ENCODE measurements at places on chromosomes 3 and 15.
A peak's percentile ranks its signal among the peaks of the same experiment; 100 is the strongest.

DNA sequence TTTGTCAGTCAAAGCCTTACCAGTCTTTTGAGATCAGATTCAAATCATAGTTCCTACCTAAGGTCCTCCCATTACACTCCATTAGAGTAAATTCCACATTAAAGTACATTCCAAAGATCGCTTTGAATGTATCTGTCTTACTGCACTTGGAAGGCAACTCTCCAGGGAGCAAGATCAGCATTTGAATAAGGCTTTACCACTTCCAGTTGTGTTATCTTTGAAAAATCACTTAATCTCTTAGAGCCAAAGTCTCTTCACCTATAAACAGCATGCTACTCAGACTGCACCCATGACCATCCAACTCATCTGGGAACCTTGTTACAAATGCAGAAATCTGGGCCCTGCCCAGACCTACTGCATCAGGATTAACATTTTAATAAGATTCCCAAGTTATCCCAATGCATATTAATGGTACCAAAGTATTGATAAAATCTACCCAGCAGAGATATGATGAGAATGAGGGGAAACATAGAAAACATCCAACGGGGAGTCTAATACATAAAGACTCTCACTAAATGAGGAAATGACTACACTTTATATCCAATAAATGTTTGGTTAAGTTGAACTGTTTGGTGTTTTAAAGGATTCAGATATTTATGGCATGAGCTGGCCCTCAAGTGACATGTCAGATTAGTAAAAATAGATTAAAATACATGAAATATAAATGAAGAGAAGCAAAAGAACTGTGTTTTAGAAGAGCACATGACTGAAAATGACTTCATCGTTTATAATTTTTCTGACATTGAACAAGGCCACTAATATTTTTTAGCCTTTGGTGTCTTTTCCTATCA lies 75.9 kb downstream of the TNIK start:
- DNase-seq, result no peak

GRCh38 chr3:53092942-53093341 lies 37.3 kb downstream of the RFT1 start:
- DNase-seq, result no peak

DNA sequence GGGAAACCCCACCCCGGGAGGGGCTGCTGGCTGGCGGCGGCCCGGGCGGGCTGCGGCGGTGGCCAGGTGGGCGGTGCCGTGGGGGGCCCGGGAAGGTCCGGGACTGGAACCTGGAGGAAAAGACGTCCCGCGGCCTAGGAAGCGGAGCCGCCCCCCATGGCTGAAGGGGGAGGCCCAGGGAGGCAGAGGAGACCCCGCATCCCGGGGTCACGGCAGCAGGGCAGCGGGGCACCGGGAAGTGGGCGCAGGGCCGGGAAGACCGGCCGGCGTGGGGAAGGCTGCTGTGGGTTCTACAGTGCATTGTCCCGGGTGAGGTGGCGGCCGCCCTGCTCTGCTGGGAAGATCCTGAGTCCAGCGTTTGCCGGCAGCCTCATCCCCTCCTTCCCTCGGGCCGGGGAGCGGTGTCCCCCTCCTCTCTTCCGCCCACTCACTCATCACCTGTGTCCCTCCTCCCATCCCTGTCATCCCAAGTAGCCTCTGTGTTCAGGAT lies 525 bp upstream of the FSTL1 start:
- DNase-seq, result no peak

DNA sequence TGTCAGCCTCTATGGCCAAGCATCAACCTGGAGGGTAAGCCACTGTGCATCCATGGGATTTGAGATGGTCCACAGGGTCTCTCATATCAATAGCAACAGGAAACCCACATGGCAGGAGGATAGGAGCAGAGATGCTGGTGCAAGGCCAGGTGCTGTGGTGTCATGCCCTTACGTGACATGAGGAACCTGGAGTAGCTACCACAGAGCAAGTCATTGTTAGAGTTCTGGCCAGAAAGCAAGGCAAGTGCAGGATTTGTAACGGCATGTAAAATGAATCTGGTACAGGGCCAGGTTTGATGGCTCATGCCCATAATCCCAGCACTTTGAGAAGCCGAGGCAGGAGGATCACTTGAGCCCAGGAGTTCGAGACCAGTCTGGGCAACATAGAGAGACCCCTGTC lies 14.8 kb upstream of the ZNF774 start:
- no peak for DNase-seq

GRCh38 chr3:160390565-160391138 lies 8.4 kb downstream of the IFT80 start:
- DNase-seq, result no peak

GRCh38 chr3:55647063-55647462 lies 160.0 kb upstream of the WNT5A start:
- DNase-seq, result no peak

GRCh38 chr3:194314388-194315068 lies 36.6 kb downstream of the CPN2 start:
- DNase-seq, result no peak

- peak; percentile 63 for DNase-seq
Observed at GRCh38 chr3:143536817-143537535, 311.3 kb downstream of the SLC9A9 start.

DNA sequence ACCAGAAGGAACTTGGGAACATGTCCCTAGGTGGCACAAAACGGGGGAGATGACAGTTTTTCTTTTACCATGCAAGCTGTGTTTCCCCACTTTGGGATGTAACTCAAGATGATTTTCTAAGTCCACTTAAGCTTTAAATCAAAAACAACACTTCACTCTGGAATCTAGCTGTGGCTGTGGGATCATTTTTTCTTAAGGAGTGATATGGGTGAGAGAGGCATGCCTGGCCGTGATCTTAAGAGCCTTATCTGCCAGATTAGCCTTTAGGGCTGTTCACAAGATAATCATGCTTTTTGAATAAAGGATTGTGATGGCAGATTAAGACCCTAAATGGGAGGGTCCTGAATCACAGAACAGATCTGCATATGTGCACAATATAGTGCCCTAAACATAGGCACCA lies 384.8 kb upstream of the SEMA6D start:
- no peak for DNase-seq

DNA sequence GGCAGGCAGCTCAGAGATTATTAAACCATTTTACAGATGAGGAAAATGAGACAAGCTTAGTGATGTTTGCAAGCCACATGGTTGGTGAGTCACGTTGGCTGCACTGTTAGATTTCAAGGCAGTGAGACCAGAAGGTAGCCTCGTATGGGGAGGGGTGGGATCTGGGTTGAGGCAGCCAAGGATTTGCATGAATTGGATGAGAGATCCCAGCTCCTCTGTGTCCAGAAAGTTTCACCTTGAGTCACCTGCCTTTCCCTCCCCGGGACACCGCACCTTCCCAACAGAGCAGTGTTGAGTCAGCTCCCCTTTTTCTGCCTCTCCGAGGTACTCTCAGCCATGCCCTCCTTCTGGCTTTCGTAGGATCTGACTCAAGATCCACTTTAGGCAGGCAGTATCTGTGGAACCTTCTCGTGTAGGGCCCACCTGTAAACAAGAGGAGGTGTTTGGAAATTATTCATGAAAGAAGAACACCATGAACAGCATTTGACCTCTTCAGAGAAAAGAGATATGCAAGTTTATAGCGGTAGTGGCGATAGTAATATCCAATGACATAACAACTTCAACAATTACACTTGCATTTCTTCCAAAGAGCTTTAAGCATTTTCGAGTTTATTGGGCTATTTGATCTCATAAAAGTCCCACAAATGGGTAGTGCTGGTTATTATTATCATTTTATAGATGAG lies 46.8 kb upstream of the VPS8 start:
- DNase-seq, result no peak

- DNase-seq, result no peak
Observed at GRCh38 chr3:149186721-149187120, 34.9 kb downstream of the CP start.

- peak; percentile 25 for DNase-seq
Observed at GRCh38 chr3:189572249-189572648, 58.9 kb upstream of the TP63 start.

DNA sequence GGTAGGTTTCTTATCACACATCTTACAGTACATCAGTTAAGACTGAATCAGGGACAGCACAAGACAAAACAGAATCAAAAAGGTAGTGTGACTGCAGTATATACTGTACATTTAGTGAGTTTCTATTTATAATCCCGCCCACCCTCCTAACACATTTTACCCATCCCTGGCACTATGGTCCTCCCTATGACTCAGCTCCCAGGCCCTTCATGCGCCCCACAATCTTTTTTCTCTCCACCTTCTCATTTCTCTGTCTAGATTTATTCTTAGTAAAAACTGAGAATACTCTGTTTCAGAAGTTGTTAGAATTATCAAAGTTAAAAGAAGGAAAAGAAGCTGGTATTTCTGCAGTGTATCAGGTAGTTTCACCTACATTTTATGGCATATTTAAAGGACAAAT lies 427.3 kb downstream of the CNTN4 start:
- DNase-seq, result no peak

GRCh38 chr3:196339493-196340254 lies 1.5 kb upstream of the TM4SF19 start:
- DNase-seq, result no peak

DNA sequence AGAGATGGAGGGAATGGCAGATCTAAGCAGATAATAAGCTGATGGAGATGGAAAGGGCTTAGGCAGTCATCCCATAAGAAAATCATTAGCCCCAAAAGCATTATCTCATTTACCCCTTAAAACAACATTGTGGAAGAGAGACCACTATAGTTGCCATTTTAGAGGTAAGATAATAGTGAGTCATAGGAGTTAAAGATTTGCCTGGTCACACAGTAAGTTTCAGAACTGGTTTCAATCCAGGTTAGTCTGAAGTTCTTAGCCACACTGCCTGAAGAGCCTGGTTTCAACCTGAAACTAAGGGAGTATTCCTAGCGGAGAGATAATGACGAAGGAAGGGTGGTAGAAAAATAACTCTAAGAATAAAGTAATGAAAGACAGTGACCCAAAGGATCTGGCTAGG lies 13.0 kb upstream of the UBR1 start:
- no peak for DNase-seq

GRCh38 chr15:53312707-53313106 lies 446.8 kb downstream of the WDR72 start:
- DNase-seq, result no peak

GRCh38 chr3:109257269-109257668 lies 59.0 kb downstream of the DPPA2 start:
- DNase-seq, result no peak

DNA sequence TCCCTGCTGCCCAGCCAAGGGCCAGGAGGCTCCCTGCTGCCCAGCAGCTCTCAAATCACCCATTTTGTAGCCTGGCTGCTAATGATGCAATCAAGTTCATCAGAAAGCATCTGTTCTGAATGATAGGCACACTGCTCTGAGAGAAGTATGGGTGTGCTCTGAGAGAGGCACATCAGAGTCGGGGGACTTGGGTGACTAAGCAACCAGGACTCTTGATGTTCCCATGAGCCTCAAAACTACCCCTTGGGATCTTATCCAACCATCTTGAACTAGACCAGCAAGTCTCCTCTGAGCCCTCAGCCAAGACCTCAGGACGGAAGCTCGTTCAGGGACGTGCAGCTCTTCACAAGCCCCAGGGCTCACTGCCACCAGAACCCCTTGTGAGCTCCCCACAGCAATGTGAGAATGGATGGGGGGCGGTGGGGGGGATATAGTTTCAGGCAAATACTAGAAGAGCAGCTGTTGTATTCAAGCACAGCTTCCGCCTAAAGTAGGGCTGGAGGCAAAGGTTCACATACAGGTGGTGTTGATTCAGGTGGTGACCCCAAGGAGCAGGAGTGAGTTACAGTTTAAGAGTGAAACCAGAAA lies 52.2 kb upstream of the HES1 start:
- DNase-seq, result no peak

DNA sequence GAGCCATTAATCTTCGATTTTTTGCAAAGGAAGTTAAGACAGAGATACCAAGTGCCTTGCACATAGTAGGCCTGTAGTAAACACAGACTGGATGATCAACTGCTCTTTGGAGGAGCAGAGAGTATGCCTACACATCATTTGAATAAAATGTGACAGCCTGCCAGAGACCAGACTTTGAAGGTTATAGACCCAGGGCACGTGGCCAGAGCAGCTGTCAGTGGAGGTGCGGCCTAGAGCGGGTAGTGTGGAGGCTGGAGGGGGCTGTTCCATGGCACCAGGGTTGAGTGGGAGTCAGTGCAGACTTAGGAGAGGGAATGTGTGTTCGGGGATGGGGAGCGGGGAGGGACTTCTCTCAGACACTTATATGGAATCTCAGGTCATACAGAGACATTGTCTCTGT lies 80.8 kb downstream of the SMAD3 start:
- DNase-seq, result no peak

DNA sequence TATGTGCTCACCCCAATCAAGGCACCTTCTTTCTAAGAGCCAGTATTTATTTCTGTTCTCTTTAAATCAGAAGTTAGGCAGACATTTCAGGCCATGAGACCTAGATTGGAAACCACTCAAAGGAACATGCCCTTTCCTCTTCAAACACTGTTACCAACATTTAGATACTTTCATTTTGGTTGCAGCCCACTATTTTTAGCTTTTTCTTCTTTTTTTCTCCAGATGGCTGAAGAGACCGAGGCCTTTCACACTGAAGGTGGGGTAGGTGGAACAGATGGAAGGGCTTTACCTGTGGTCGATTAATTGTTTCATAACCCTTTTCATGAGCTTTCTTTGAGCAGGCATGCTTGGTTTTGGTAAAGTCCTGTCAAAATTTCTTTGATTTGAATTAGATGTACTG lies 10.9 kb upstream of the LZTFL1 start:
- DNase-seq, result no peak

GRCh38 chr3:43379343-43379742 lies 93.0 kb downstream of the SNRK start:
- DNase-seq, result peak; percentile 24

GRCh38 chr3:151047636-151048035 lies 37.8 kb upstream of the MED12L start:
- DNase-seq, result no peak

GRCh38 chr3:46489381-46489780 lies 8.4 kb upstream of the RTP3 start:
- DNase-seq, result no peak

DNA sequence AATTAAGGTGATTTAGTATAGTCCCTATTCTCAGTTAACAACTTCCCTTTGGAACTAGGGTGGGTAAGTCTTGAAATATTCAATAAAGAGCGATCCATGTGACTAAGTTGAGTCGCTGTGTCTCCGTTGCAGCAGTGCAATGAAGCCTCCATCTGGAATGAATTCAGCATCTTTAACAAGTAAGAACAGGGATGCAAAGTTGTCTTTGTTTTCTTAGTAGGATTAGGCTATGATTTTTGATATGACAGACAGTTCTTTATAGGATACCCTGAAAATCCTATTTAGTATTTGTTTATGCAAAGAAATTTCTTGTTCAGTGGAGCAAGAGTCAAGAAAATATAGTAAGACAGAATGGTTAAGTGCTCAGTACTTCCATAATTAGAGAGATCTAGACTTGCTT lies 52.7 kb downstream of the RBMS3 start:
- no peak for DNase-seq

GRCh38 chr3:194910414-194910984 lies 224.8 kb downstream of the FAM43A start:
- no peak for DNase-seq

DNA sequence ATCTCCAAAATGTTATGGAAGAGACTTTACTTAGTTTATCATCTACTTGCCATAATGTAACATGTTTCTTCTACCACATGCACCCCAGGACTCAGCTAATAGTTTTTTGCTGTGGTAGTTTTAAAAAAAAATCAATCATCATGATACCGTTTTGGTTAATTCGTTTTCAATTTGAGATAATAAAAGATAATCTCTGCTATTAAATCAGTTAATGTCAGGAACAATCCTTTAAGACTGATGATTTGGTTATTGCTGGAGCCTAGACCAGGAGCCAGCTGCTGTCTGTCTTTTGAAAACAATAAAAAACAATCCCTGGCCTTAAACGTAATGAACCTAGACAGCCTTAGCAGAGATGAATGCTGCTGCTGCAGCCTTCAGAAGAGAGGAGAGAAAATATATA lies 403.7 kb downstream of the OXSM start:
- no peak for DNase-seq

- DNase-seq, result no peak
Observed at GRCh38 chr3:116285781-116286421, 159.4 kb downstream of the LSAMP start.
